ENCODE measurements at places on chromosomes 5 and 9.

DNA sequence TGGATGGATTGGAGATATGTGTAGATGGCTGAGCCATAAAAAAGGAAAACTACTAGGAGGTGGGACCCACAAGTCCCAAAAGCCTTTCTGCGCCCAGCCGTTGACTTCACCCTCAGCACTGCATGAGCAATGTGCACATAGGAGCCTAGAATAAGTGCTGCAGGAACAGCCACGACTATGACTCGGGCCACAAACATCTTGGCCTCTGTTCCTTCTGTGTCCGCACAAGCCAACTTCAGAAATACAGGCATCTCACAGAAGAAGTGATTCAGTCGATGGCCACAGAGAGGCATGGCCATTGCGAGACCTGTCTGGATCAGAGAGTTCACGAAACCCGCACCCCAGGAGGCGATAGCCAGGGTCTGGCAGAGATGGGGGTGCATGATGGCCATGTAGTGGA lies 587 bp downstream of the OR2Y1 start:
- DNase-seq, result no peak

GRCh38 chr9:136111190-136111589 lies 7.5 kb downstream of the TMEM250 start:
- DNase-seq, result no peak

DNA sequence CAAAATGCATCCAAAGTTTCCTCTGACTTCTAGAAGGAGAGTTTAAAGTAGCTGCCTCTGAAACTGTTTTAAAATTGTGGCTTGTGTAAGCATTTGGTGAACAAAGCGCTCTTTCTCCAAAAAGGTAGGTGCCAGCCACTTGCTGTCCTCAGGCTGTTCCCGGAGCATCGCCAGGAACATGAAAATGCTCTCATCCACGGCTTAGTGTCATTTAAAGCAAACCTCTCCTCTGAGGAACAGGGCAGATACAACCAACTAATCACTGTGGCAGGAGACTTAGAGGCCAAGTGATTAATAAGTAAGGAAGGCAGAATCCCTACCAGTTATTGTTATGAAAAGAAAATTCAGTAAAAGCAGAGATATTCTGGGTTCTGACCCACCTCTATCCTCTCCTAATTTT lies 165.6 kb downstream of the DCP2 start:
- DNase-seq, result no peak

GRCh38 chr9:33082538-33083326 lies 6.3 kb upstream of the SMU1 start:
- no peak for DNase-seq

DNA sequence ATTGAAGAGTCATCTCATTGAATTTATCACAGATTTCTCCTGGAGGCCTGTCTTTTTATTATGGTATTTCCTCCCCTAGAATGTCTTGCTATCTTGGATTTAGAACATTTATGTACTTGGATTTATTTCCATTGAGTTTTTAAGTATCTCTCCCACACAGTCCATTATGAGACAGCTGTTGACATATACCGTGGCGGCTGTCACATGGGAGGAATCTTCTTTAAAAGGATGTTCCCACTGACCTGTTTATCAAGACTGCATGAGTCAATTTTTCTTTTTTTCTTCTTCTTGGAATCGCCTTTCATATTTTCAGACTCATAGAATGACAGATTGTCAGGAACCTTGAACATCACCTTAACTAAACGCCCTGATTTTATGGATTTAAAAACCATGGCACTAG lies 2.9 kb upstream of the CAVIN4 start:
- DNase-seq, result no peak

DNA sequence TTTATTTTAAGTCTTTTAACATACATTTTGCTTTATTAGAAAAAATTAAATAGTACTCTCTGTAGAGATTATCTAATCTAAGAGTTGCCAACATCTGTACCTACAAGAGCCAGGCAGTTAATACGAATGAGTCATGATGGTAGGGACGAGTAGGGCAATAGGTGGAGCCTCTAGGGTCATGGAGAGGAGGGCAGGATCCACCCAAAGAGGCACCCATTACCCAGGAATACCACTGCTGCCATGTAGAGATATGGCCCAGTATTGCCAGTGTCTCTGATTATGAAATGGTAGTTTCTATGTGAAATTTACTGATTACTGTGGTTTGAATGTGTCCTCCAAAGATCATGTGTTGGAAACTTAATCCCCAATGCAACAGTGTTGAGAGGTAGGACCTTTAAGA lies 170.4 kb downstream of the PIK3R1 start:
- no peak for DNase-seq

DNA sequence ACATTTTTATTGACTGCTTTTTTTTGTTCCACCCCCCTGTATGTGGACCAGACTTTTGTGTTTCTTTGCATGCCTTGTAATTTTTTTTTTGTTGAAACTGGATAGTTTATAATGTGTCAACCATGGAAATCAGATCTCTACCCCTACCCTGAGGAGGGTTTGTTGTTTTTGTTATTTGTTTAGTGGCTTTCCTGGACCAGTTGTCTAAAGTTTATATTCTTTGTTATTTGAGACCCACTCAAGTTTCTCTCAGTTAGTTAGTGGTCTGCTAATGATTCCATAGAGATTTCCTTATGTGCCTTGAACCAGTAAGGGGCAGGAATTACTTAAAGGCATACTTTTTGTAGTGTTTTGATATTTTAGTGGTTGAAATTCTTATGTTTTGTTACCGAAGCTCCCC lies 41.1 kb downstream of the GCNT1 start:
- no peak for DNase-seq

- no peak for DNase-seq
These were observed 33.6 kb downstream of the RAB14 start for GRCh38 chr9:121168052-121168451.

GRCh38 chr5:31987985-31988710 lies 186.0 kb downstream of the GOLPH3 start:
- DNase-seq, result no peak

- no peak for DNase-seq
These were observed 4.0 kb downstream of the MEF2C start for GRCh38 chr5:88878976-88879375.

DNA sequence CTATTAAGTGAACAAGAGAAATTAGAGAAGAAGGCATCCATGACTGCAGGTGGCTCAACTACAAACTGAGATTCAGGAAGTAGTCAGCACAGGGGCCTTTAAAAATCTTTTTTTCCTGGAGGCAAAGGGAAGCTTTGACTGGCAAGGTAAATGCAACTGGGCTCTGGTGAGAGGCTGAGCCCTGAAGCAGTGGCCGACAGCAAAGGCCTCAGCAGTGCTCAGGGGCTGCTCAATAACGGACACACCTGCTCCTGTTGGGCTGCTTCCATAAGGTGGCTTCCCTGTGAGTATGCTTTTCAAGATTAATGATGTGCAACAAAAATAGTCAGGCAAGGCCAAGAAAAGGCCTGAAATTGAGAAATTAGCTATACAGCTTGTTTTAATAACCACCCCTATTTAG lies 134.2 kb upstream of the RGMB start:
- no peak for DNase-seq

- no peak for DNase-seq
These were observed 652.9 kb downstream of the SEMA5A start for GRCh38 chr5:8892926-8893325.

DNA sequence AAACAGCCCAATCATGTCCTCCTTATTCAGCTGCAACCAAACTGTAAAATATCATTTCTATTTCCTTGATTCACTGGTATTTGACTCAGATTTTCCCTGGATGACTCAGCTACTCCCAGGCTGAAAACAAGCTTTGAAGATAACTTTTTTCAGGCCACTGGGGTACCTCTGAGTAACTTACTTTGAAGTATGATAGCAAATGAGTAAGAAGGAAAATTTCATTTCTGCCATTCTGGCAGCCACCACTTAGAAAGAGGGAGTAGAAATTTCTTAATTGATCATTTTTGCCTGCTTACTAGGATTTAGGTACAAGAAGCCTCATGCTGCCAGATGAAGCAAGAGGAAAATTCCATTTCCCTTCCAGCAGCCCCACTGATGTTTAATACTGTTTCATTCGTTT lies 247.4 kb downstream of the PRELID2 start:
- DNase-seq, result no peak

- peak; percentile 11 for DNase-seq
These were observed 548 bp downstream of the CEP120 start for GRCh38 chr5:123422433-123423277.

GRCh38 chr9:134670042-134670525 lies 28.5 kb downstream of the COL5A1 start:
- no peak for DNase-seq
